ENCODE measurements at places on chromosomes 2 and 18.

DNA sequence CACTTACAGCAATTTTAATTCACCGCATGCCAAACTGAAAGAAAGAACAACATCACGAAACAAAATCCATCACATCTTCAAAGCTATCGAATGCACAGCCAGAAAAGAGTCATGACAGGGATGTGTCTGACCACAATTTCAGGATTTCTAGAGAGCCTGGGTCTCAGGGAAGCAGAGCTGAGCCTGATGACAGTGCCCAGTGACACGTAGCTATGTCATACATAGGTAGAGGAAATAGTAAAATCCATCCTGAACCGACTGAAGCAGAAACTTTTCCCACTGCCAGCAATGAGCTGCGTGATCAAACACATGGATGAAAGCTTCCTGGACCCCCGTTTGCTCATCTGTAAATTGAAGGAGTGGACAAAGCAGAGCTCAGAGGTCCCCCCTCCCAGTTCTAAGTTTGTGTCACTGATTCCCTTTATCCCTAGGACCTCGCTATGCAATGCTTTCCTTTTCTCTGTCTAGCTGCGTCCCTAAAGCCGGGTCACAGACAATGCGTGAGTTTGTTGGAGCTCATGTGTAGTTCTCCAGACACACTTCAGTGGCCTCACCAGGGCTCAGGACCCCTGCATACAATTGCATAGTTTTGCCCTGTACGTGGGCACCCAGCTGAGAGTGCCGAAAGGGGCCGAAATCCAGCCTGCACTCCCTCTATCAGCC is 37.6 kb downstream of the CCBE1 start:
- DNase-seq = peak; percentile 30

GRCh38 chr2:212906620-212907019 is 244.8 kb downstream of the IKZF2 start:
- no peak for DNase-seq

DNA sequence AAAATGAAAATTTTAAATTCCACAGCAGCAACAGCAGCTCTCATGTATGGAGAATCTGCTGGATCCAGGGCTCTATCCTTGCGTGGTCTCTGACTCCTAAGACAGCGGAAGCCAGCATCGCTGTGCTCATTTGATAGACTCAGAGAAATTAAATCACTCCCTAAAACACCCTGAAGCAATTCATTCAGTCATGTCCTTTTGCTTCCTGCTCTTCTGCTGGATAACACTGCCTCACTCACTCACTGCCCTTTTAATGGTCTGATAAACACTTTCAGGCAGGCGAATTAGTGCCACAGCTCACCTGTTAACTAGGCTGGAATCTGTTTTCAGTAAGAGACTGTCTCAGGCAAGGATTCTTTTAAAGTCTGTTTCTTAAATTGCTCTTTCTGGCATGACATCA is 10.0 kb downstream of the WIPF1 start:
- no peak for DNase-seq

- no peak for DNase-seq
Measured at GRCh38 chr2:64625299-64626145, 28.2 kb downstream of the SERTAD2 start.

DNA sequence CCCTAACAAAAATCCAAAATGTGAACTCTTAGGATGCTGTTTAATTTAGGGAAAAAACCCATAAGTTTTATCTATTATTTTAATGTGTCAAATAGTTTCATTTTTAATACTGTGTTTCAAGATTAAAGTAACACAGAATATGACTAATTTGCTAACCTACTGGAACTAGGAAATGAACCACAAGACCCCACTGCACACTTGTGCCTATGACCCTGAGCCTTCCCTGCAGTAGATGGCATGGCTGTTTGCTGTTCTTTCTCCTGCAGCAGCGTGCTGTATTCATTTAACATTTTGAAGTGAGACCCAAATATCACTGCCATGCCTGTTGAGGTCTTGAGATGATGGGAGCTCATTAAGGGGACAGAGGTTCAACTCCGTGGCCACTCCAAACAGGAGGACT is 565.2 kb upstream of the NRP2 start:
- no peak for DNase-seq
